ENCODE measurements at places on chromosomes 3 and 15. TPM values are rescaled to one million over a fixed set of nuclear protein-coding genes. Genes with fewer than 3 reads are reported as not detected.

The DZIP3 gene
- total RNA-seq, result 12.2 TPM

The DPPA2 gene
- total RNA-seq, result not detected

The CLCN2 gene
- total RNA-seq, result 2.9 TPM

The TEX55 gene
- not detected for total RNA-seq

The ZCWPW2 gene
- 0.17 TPM for total RNA-seq

The ESYT3 gene
- 0.96 TPM for total RNA-seq

The RHOV gene
- total RNA-seq, result not detected

The IRAK2 gene
- total RNA-seq, result 6.4 TPM

GRCh38 chr15:68499620-68500312 lies 67.8 kb upstream of the ITGA11 start:
- no peak overlapping the region for H3K4me3 ChIP-seq
- no peaks in the 10 kb centered on the region for H3K27me3 ChIP-seq
- no peaks in the 10 kb centered on the region for H3K36me3 ChIP-seq
- no peak for DNase-seq

- H3K4me3 ChIP-seq, result no peak overlapping the region
- H3K27ac ChIP-seq, result no peak overlapping the region
- no peaks in the 10 kb centered on the region for H3K36me3 ChIP-seq
- H3K4me1 ChIP-seq, result no peaks in the 10 kb centered on the region
- no peak for DNase-seq
- H3K27me3 ChIP-seq, result peaks cover 12% of the 10 kb centered on the region
Measured at GRCh38 chr3:150666167-150666566, 37.6 kb downstream of the ERICH6 start.

DNA sequence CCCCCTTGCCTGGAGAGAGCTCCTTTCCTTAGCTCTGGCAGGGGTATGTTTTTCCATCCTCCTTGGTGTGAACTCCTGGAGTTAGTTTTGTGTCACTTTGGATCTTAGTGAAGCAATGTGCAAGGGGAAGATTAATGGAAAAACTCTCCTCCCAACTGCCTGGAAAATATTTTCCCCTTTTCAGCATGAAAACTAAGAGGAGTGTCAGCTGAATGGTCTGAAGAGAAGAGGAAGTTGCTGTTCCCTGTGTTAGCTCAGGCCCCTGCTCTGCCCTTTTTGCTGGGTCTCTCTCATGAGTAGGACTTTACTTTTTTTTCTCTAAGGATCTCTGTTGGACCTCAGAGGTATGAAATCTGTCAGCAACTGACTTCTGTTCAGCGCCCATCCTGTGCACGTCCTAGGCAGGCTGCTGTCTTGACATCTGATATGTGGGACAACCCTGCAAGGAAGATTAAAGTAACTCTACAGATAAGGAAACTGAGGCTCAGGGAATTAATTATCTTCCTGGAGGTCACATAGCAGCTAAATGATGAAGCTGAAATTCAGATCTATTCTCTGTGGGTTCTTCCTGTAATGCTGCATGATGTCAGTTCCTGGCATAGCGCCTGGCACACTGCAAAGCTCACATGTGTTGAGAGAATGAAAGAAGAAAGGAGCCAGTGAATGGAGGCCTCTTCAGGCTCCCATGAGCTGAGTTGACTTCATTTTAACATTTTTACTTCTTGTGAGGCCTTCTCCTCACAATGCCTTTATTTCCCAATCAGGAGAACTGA lies 109.7 kb upstream of the GALNT15 start:
- peaks cover 6% of the 10 kb centered on the region for H3K4me1 ChIP-seq
- no peak overlapping the region for H3K4me3 ChIP-seq
- DNase-seq, result peak; percentile 59
- H3K27ac ChIP-seq, result no peak overlapping the region
- no peaks in the 10 kb centered on the region for H3K36me3 ChIP-seq
- H3K27me3 ChIP-seq, result peaks cover 2% of the 10 kb centered on the region

DNA sequence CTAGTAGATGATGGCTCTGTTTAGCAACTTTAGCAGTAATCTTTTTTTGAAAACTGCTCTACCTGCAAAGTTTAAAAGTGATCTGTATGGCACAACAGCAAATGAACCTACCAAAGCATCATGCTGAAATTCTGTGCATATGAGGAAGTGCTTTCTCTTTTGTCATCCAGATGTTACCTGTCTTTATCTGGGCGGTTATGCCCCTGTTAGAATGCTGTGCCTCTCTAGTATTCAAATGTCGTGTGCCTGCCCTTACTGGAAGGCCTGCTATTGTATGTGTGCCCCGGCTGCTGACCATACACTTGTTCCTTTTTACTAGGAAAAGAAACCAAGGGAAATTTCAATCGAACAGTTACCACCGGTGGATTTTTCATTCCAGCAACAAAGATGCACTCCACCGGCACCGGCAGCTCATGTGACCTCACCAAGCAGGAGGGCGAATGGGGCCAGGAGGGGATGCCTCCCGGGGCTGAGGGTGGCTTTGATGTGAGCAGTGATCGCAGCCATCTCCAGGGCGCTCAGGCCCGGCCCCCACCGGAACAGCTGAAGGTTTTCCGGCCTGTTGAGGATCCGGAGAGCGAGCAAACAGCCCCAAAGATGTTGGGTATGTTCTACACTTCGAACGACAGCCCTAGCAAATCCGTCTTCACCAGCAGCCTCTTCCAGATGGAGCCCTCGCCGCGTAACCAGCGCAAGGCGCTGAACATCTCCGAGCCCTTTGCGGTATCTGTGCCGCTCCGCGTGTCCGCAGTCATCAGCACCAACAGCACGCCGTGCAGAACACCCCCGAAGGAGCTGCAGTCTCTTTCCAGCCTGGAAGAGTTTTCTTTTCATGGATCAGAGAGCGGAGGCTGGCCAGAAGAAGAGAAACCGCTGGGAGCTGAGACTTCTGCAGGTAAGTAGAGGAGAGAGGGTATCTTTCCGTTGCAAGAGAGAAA lies 61.6 kb downstream of the TMEM39A start:
- DNase-seq, result no peak
- H3K4me1 ChIP-seq, result peaks cover 10% of the 10 kb centered on the region
- H3K36me3 ChIP-seq, result peaks cover 14% of the 10 kb centered on the region

GRCh38 chr3:183991403-183991802 lies 26.3 kb downstream of the ABCC5 start:
- H3K4me3 ChIP-seq, result no peak overlapping the region
- no peaks in the 10 kb centered on the region for H3K27me3 ChIP-seq
- peaks cover 15% of the 10 kb centered on the region for H3K36me3 ChIP-seq

- no peak for DNase-seq
- no peaks in the 10 kb centered on the region for H3K4me1 ChIP-seq
- no peaks in the 10 kb centered on the region for H3K27me3 ChIP-seq
- H3K36me3 ChIP-seq, result no peaks in the 10 kb centered on the region
- no peak overlapping the region for H3K4me3 ChIP-seq
Measured at GRCh38 chr15:31799715-31800321, 230.5 kb upstream of the CHRNA7 start.

DNA sequence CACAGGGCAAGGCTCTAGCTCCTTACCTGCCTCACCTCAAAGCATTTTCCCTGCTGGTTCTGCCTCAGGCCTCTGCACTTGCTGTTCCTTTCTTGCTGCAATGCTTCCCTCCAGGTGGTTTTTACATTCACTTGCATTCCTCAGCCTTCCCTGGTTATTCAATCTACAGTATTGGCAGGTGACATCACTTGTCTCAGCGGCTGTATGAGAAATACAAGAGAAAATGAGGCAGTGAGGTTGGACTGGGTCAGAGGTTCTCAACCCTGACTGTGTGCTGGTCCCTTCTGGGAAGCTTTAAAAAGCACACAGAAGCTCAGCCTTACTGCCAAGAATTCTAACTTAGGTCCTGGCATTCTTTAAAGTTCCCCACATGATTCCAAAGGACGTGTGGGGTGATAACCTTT lies 26.7 kb downstream of the SIAH2 start:
- H3K36me3 ChIP-seq, result peaks cover 12% of the 10 kb centered on the region
- no peaks in the 10 kb centered on the region for H3K27me3 ChIP-seq
- no peak overlapping the region for H3K27ac ChIP-seq

DNA sequence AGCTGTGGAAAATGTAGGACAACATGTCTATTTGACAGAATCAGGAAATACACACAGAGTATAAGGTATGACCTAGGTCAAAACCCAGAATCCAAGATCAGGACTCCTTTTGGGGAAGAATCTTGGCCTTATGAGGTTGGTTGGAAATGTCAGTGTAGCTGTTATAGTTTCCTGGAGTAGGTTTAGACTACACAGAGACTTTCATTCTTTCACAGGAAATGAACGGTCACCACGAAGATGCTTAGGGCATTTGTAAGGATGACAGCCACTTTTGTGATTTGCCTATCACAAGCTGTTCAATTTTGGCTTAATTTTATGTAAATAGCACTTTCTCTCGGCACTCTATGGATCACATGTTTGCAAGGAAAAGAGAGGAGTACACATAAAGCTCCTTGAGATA lies 18.6 kb upstream of the ZBTB20 start:
- no peaks in the 10 kb centered on the region for H3K27me3 ChIP-seq
- H3K4me3 ChIP-seq, result no peak overlapping the region
- DNase-seq, result no peak
- peaks cover 2% of the 10 kb centered on the region for H3K36me3 ChIP-seq
- no peak overlapping the region for H3K27ac ChIP-seq

DNA sequence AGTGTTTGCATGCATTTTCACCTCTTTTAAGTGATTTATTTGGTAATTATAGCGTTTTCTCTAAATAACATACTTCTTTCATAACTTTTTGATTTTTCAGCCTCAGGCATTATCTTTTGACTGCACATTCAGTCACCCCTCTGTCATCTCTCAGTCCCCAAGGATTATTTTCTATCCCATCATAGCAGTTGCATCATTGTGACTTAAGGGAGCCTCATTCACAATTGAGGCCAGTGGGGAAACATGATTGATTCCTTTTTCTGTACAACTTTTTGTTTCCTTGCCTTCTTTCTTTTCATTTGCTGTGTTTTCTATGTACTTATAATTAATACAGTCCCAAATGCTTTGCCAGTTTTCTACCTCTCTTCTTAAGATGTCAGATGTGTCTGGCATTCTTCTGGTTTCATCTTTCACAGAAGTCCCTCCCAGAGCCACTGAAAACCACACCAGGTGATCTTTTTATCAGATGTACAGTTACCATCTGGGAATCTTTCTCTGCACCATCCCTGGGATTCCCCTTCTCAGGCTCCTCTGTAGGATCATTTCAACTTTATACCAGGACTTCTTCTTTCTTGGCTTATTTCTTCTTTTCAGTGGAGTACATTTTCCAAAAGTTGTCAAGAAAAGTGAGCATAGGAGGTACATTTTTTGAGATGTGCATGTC lies 151.4 kb downstream of the RAP2B start:
- no peaks in the 10 kb centered on the region for H3K27me3 ChIP-seq
- no peak overlapping the region for H3K27ac ChIP-seq
- no peak overlapping the region for H3K4me3 ChIP-seq
- peaks cover 11% of the 10 kb centered on the region for H3K4me1 ChIP-seq

GRCh38 chr15:40722934-40723333 lies 28.0 kb downstream of the RAD51 start:
- H3K4me1 ChIP-seq, result peaks cover 14% of the 10 kb centered on the region
- no peak for DNase-seq
- no peak overlapping the region for H3K4me3 ChIP-seq
- peaks cover 30% of the 10 kb centered on the region for H3K36me3 ChIP-seq
- H3K27me3 ChIP-seq, result no peaks in the 10 kb centered on the region
- H3K27ac ChIP-seq, result no peak overlapping the region

DNA sequence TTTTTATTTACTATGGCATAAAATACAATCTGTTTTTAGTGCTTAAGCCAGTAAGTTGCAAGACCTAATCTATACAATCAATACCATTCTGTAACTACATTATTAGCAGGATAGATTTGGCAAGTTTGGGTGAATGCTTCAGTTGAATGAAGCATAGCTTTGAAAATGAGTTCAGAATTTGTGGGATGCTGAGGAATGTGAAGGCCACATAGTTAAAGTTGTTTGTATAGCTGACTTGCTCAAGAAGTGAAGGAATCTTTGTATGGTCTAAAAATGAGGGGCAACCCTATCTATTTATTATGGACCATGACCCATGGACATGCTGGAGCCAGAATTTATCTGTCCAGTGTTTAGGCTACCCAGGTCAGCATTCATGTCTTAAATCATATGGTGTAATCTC lies 58.5 kb downstream of the CRYBG3 start:
- DNase-seq, result no peak
- no peak overlapping the region for H3K27ac ChIP-seq
- no peaks in the 10 kb centered on the region for H3K36me3 ChIP-seq
- no peaks in the 10 kb centered on the region for H3K27me3 ChIP-seq
- no peak overlapping the region for H3K4me3 ChIP-seq
- peaks cover 6% of the 10 kb centered on the region for H3K4me1 ChIP-seq

- H3K27me3 ChIP-seq, result peaks cover 8% of the 10 kb centered on the region
- no peak for DNase-seq
- H3K4me3 ChIP-seq, result no peak overlapping the region
- no peak overlapping the region for H3K27ac ChIP-seq
- H3K4me1 ChIP-seq, result no peaks in the 10 kb centered on the region
- H3K36me3 ChIP-seq, result no peaks in the 10 kb centered on the region
Measured at GRCh38 chr15:53110999-53111398, 320.9 kb upstream of the ONECUT1 start.

Measured in activated naive CD4-positive, alpha-beta T cell treated with anti-CD3 and anti-CD28 coated beads for 36 hours (primary cell).